Activated CD4-positive, alpha-beta T cell treated with anti-CD3 and anti-CD28 coated beads, Interleukin-10, Interleukin-2, amounts not matched to agents 100 ng/mL and 50 ng/mL, durations not matched to agents 16 hours and 8 hours (primary cell): ENCODE measurements at places on chromosomes 5 and 9.

DNA sequence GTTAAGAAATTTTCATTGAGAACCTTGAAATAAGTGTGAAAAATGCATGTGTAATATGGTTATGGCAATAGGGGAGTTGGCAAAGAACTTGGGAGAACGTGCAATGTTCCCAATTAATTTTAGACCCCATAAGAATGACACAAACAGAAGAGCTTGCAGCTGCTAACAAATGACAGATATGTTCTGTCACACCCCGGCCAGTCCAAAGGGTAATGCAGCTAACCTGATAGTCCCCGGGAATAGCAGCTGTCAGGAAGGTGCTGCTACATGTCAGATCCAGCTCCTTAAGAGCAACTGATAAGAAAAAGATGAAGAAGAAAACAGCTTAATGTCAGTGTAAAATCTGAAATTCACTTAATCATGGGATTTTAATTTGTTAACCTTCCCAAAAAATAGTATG lies 30.4 kb downstream of the SEMA5A start:
- DNase-seq: no peak

- no peak for DNase-seq
Measured at GRCh38 chr5:53783624-53784228, 223.3 kb downstream of the NDUFS4 start.

GRCh38 chr5:12623408-12623807 lies 719.2 kb upstream of the CTNND2 start:
- DNase-seq: no peak

DNA sequence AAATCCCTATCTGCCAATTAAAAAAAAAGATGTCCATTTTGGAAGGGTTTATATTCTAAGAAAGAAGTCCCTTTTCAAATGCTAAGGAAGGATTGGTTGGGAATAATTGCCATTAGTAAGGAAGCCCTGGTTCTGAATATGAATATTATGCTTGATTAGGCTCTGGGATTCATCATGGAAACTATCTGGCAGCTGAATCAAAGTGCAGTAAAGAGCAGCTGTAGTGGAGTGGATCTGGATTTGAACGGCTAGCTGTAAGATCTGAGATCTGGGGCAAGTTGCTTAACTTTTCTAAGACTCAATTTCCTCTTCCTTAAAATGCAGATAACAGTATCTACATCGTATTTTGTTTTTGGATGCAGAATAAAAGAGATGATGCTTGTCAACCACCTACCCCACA lies 10.5 kb downstream of the IL12B start:
- DNase-seq: no peak

- DNase-seq: no peak
Measured at GRCh38 chr9:80866121-80866520, 823.2 kb downstream of the TLE1 start.

DNA sequence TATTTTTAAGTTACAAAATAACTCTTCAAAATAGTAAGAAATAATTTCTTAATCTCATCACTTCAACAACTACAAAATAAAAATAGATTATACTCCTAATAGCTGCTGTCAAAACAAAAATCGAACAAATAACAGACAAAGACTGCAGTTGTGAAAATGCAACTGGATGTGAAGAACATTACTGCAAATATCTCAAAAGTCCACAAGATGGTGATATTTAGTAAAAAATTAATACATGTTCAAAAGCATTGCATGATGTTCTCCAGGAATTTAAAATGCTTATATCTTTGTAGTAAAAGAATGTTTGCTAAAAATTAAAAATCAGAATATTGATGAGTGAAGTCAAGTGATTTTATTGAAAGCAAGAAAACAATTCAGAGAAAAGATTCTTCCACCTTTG lies 66.2 kb downstream of the MPDZ start:
- DNase-seq: no peak

GRCh38 chr5:131630208-131630962 lies 4.6 kb downstream of the RAPGEF6 start:
- DNase-seq: no peak

DNA sequence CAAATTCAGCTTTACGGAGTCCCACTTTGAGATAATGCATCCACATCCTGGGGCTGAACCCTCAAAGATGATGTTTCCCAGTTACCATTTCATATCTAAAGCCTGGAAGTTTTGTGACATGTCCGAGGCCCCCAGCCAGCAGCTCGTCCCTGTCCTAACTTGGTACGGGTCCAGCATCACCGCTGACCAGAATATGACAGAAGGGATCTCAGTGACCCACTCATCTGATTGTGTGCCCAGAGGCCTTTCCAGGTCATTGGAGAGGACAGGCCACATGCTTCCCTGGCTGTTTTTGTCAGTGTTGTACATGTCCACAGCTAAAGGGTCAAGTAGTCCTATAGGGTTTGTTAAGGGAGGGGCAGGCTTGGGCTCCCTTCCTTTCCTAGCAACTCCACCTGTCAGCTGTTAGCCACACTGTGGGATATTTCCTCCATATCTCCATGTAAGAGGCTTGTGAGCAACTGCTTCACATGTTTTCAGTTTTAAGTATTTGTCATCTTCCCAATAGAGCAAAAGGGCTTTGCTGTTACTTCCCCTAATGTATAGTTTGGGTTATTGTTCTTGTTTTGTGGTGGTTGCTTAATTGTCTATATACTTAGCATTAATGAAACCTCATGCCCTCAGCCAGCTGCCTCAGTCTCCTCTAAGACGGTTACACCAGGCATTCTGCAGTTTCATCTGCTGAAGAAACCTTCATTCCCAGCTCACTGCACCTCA lies 33.4 kb downstream of the SECISBP2 start:
- DNase-seq: no peak

DNA sequence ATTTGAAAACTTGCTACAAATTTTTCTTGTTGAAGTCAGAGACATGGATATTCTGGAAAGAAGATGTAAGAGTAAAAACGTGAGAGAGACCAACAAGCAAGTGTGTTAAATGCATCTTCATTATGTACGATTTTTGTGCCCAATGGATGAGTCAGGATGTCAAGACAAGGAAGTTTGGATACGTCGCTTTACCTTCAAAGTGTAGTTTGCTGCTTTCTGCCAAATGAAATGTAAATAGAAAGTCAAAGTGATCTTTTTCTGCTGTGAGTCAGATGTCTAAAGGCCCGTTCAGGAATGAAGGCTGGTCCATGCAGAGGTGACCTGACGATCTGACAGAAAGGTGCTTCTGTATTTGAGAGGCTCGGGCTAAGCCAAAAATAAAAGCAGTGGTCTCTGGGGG lies 273.1 kb upstream of the PIK3R1 start:
- no peak for DNase-seq

GRCh38 chr9:27659571-27659970 lies 86.3 kb upstream of the C9orf72 start:
- DNase-seq: no peak

DNA sequence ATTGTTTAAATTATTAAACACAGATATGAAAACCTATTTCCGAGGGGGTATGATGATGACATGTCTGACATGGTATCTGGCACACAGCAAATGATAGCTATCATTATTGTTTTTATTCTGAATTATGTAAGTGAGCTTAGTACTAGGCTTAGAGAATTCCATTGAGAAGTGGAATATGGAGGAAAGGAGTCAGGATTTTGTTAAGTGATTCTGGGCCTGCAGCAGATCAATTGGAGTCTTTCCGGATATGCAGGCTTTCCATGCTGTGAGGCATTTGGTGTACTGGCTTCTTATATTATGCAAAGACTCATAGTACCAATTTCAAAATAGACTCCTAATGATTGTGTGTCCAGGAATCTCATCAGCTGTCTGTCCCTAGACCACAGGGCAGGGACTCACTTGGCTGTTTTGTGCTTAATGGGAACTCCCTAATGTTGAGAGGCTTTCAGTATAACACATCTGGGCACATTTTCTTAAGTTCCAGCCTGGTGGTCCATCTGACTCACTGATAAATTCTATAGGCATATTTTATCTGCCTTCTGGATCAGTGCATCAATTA lies 180.0 kb upstream of the KLF9 start:
- no peak for DNase-seq

- no peak for DNase-seq
Measured at GRCh38 chr5:58793888-58794657, 211.2 kb downstream of the RAB3C start.
